Head of caudate nucleus (tissue), 42 donors: ENCODE measurements at places on chromosomes 5 and 9.

DNA sequence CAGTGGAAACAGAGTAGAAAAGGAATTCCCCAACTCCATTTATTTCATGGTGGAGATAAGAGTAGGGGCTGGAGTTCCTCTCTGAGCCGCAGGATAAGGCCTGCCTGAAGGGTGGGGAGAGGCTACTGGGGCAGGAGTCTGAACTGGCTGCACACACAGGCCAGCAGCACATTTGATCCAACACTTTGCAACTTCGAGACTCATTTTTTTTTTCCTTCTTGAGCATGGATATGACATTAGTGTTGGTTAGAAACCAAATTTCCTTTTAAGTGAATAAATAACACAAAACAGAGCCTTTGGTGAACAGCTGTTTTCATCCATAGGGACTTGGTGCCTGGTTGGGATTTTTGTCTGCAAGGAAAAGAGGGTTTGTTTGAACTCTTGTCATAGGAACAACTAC lies 76.6 kb downstream of the RALGPS1 start:
- DNase-seq = no peak

DNA sequence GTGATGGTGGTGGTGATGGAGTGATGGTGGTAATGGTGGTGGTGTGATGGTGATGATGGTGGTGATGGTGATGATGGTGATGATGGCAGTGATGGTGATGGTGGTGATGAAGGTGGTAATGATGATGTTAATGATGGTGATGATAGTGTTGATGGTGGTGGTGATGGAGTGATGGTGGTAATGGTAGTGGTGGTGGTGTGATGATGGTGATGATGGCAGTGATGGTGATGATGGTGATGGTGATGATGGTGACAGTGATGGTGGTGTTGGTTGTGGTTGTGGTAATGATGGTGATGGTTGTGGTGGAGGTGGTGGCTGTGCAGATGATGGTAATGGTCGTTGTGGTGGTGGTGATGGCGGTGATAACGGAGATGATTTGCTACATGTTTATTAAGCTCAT lies 7.3 kb downstream of the STKLD1 start:
- no peak for DNase-seq

DNA sequence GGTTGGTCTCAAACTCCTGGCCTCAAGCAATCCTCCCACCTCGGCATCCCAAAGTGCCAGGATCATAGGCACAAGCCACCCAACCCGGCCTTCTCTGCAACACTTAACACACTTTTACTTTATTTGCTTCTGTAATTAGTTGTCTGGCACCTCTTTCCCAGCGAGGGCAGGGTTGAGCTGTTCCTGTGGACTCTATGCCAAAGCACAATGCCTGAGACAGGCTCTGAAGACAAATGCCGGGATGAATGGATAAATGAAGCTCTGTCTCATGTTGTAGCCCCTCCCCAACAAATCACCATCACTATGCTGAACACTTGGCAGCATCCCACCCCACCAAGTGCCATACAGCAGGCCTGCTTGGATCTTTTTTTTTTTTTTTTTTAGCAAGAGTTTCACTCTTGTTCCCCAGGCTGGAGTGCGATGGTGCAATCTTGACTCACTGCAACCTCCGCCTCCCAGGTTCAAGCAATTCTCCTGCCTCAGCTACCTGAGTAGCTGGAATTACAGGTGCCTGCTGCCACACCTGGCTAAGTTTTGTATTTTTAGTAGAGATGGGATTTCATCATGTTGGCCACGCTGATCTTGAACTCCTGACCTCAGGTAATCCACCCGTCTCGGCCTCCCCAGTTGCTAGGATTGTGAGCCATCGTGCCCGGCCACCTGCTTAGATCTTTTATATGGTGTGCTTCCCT lies 21.3 kb downstream of the GPX3 start:
- peak; percentile 32 for DNase-seq

DNA sequence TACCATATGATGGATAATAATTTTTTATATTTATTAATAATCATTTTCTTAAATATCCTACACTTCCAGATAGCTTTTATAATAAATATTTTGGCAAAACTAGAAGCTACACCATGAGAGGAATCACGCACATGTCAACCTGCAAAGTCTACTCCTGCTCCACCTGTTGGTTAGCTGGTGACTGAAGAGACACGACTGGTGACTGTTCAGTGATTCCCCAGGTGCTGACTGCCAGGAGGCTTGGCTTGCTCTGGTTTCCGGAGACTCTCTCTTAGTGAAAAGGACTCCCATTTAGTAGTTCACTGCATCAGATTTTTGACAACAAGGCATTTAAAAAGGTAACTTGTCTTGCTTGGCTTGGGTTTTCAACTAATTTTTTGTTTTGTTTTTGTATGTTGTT lies 20.9 kb downstream of the GZMA start:
- DNase-seq = no peak

DNA sequence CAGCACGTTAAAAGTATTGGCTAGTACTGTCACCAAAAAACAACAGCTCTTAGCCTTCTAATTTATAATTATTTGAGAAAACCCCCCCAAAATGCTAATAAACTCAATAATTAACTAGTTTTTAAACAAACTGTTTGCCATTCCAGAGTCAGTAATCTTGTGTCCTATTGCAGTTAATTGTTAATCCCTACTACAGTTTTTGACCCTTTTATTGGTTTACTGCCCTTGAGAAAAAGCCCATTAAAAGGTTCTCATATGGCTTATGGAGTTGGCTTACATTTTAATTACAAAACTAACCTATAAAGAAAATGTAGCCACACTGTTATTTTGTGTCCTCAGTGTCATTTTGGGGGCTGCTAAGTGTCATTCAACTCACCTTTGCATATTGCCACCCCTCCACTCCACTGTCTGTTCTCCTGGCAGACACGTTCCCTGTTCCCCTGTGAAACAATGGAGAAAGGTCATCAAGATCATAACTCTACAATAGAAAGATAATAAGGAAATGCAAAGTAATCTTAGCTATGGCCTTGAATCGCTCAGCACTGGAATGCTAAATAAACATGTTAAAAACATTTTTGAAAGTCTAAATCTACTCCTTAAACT lies 51.6 kb upstream of the TXNDC8 start:
- DNase-seq = no peak

GRCh38 chr5:1652873-1653697 lies 129.3 kb upstream of the LPCAT1 start:
- DNase-seq = no peak

GRCh38 chr5:163330723-163331668 lies 106.4 kb upstream of the CCNG1 start:
- DNase-seq = no peak

- no peak for DNase-seq
Observed at GRCh38 chr5:33834334-33834733, 57.5 kb downstream of the ADAMTS12 start.

GRCh38 chr5:150931368-150931965 lies 26.7 kb upstream of the ZNF300 start:
- no peak for DNase-seq

GRCh38 chr5:81965524-81965923 lies 6.3 kb upstream of the ATG10 start:
- no peak for DNase-seq

GRCh38 chr5:52007230-52007858 lies 624.1 kb downstream of the ISL1 start:
- no peak for DNase-seq

DNA sequence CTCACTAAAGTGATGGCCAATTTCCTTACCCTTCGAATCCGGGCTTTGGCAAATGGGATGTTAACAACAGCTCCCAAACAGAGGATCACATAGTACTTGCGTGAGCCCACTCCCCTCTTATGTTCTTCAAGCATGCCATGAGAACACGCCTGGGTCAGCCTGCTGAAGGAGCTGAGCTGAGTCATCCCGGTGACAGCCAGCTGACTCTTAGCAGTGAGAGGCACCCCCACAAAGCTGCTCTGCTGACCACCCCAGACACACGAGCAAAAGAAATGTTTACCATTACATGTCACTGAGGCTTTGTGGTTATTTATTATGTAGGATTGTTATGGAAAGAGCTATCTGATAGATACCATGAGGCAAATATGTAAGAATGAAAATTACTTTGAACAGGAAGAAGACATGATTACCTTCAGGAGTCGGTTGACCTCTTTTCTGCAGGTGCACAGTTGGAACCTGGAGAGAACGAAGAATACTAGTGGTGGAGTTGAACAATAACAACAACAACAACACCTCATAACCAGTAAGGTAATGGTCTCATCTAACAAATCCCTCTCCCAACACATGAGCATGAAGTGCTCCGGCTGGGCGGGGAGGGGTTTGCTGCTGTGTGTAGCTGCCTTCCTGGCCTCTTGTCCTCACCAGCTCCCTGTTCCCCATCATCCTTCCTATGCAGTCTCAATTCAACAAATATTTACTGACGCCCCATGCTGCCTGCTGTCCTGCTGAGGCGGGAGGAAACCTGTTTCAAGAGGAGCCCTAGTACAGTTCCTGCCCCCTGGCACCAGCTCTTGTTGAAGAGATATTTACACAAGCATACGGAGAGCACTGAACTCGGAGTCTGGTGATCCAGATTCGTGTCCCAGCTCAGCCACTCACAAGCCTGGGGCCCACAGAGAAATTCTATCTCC lies 69.4 kb upstream of the LHFPL2 start:
- no peak for DNase-seq

DNA sequence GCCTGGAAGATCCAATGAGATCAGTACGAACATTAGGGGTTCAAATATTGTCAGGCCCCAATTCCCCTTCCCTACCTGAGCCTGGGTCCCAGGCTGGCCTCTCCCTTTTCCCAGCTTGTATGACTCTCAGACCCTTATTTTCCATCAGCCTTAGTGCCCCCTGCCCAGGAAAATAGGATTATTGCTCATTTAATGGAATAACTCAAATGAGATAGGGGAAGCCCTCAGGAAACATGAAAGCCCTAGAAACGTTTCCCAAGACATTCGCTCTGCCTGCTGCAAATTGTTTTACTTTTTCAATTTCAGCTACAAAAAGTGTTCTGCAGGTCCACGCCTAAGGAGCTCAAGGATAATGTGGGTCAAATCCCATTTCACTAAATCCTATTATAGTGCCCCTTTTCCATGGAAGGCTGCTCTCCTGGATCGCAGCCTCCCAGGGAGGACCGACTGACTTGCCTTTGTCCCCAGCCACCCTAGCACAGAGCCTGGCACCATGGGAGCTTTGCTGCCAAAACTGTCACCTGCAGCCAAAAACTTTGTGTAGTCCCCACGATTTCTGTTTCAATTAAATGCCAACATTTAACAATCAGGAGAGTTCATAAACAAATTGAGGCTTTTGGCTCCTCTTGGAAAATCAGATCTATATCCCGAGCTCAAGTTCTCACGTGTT lies 46.9 kb downstream of the THOC3 start:
- DNase-seq = no peak

- peak; percentile 3 for DNase-seq
Observed at GRCh38 chr5:96566833-96567587, 95.2 kb upstream of the CAST start.

DNA sequence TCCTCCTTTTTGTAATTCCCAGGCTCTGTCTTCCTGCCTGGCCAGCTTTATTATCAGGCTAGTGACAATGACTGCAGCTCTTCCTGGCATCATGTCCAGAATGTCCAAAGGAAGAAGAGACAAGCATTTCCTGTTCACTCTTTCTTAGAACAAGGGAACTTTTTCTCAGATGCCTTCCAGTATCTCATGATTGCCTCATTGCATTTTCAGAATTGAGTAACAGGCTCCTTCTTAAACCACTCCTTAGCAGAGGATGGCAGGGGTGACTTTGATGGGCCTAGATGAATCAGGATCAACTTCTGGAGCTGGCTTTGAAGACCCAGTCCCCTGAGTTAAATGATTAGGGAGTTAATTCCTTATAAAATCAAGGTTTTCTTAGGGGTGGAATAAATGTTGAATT lies 92.9 kb upstream of the RASGRF2 start:
- DNase-seq = no peak

GRCh38 chr9:13809401-13809800 lies 504.5 kb downstream of the NFIB start:
- no peak for DNase-seq

- no peak for DNase-seq
Observed at GRCh38 chr9:137193771-137194170, 5.3 kb downstream of the SSNA1 start.

GRCh38 chr5:9775339-9775738 lies 145.2 kb upstream of the TAS2R1 start:
- no peak for DNase-seq

GRCh38 chr5:858726-859125 lies 7.9 kb upstream of the ZDHHC11 start:
- no peak for DNase-seq

DNA sequence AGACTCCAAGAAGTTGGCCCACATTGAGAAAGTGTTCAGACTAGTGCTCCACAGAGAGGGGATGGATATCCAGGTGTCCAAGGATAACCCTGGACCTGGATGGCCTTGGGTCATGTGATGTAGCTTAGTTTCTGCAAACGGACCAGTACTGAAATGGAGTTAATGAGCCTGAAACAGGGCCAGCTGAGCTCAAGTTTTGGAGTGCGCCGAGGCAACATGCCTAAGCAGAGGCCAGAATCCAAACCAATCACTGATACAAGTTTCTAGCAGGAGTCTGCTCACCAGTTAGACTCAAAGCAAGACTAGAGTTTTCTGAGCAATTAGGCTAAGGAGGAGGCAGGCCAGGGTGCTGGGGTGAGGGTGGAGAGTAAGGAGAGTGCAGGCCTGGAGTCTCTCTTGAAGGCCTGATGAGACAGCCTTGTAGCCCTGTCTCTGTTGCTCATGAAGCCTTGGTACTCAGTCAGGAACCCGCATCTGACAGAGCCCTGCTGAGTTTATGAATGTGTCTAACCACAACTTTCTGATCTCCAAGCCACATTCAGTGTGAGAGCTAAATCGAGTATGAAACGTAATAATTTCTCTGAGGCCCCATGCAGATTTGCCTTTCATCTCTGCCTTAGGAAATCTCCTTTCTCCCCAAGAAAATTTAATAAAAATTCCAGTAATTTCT lies 68.9 kb upstream of the EQTN start:
- no peak for DNase-seq

DNA sequence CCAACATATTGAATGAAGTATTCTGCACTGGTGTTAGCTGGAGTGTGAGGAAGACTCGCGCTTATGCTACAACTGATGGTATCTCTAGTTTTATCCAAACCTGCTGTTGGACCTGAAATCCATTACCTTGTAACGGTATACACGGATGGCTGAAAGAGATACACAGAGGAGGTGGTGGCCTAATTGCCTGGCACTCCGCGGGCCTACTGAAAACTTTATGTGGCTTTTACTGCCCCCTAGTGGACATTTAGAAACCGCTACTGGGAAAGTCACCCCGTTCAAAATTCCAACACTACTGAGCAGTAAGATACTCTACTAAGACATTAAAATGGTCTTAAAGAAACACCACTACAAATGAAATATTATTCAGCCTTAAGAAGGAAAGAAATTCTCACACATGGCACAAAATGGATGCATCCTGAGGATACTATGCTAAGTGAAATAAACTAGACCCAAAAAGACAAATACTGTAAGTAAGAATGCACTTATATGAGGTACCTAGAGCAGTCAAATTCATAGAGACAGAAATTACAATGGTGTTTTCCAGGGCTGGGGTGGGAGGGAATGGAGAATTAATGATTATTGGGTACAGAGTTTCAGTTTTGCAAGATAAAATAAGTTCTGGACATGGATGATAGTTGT lies 100.4 kb downstream of the TTLL11 start:
- DNase-seq = peak; percentile 51
